ENCODE measurements at places on chromosomes 6 and 20.

GRCh38 chr20:64038565-64039292 lies 2.7 kb downstream of the C20orf204 start:
- peak; percentile 38 for DNase-seq

DNA sequence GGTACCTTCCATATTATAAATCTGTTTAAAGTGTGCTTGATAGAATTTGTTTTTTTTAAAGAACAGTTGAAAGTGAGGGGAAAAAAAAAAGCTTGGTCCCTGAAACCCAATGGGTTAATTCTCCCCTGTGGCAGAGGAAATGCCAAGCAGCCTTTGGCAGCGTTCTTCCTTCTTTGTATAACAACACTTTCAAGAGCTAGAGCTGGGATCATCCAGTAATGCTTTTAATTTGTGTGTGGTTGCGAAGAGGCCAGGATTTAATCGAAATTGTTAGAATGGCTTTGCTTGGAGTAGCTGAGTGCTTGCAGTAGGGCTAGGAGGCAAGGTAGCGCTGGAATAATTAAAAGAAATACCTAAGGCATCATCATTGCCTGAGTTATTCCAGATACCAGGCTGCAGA lies 692.0 kb downstream of the DHX35 start:
- no peak for DNase-seq

DNA sequence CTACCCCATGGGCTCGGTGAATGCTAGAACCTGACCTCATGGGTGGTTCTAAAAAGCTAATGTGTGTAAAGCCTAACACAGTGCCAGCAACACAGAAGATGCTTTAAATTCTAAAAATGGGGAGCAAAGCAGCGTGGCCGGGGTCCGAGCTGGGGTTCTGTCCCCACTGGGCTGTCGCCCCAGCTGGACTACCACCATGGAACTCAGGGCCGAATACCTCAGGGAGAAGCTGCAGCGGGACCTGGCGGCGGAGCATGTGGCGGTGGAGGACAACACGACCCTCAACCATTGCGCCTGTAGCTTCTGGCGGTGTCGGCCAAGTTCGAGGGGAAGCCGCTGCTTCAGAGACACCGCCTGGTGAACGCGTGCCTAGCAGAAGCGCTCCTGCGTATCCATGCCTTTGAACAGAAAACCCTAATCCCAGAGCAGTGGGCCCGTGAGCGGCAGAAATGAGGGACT lies 8.4 kb downstream of the SOX4 start:
- DNase-seq, result no peak

DNA sequence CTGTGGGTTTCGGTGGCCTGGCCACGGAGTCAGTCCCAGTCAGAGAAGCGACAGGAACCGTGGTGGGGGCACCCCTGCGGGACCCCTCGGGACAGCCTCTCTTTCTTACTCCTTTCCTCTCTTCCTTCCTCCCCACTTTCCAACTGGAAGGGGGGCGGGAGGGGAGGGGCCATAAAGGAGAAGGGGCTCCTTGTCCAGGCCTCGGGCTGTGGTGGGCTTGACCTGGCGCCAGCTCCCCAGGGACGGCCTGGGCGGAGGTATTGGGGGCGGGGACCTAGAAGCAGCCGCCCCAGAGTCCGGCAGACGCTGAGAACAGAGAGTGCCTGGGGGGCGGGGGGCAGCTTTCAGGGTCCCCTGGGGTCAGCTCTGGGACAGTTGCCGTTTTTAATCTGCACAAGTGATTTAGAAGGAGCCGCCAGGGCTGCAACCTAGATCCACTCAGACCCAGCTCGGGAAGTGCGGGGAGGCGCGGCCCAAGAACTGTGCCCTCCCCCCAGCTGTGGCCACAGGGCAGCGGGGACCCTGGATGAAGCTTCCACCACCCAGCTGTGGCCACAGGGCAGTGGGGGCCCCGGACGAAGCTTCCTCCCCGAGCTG lies 6.4 kb upstream of the ABHD16B start:
- DNase-seq, result no peak

DNA sequence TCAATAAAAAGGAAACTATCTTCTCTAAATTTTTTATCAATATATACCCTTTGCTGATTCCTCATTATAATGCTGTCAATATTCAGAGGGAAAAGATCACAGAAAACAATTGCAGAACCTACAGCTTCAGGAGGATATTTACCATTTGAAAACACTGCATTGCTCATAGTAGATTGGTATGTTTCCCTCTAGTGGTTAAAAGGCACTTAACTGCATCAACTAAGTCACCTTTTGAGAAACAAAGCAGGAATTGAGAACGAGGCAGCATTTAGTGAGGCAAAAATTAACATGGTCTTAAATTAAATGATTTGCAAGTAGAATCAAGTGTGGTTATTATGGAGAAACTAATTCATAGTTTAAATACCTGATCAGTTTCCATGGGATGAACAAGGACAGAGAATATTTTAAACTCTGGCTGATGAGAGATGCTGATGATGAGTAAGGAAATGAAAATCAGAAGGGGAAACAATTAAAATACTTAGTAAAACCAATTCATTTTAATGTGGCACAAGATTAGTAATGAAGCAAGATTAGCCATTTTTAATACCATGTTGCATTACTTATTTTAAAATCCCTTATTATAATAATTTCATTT lies 642.1 kb downstream of the EPHA7 start:
- DNase-seq, result no peak

DNA sequence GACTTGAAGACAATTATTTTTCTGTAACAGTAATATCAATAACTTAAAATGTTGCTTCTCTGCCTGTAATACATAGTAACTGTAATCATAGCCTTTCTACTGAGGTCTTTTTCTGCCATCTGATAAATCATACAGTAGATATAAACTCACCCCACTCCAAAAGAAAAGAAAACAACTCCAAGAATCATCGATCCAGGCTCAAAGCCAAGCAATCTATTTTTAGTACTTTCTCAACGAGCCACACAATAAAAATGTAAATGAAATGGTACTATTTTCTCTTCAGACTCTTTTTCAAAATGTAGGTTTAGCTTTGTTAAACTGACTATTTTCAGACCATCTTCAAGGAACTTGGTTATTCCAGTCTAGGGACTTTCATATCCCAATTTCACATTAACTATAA lies 493.3 kb downstream of the ADGRB3 start:
- DNase-seq, result no peak

DNA sequence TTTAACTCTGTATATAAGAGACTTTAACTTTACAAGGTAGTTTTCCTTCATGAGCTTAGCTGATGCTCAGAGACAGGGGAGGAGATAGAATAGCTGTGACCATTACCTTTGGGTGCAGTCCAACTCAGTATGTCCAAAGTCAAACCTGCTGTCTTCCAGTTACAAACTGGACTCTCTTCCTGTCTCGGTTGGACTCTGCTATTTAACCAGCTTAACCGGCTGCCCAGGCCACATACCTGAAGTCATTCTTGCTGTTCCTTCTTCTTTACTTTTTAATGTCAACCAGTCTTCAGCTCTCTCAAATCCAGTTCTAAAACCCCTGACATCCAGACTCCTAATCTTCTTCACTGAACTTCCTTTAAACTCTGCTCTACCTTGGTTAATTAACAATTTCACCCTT lies 138.3 kb upstream of the TSHZ2 start:
- DNase-seq, result no peak

DNA sequence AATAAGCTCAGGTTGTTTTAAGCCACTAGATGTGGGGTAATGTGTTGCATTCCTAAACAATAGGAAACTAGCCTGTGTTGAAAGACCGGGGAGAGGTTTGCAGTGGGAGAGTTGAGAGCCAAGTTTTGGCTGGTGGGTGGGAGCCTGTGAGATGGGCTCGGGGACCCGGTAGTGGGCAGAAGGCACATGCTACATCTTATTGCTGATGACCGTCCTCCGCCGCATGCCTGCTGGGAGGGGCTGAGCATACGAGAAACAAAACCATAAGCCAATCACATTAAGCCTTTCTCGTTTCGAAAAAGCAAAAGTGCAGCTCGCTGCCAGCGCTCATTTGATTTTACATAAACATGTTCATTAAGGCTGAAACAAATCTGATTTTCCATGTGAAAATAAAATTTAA lies 57.4 kb upstream of the MPC1 start:
- no peak for DNase-seq

GRCh38 chr6:116545651-116546050 lies at the start of gene TRAPPC3L:
Gene TRAPPC3L, minus strand, starts transcription at chr6:116545684. Its CDS starts 170 bp downstream, at chr6:116545514.
- no peak for DNase-seq

- DNase-seq, result no peak
Measured at GRCh38 chr6:123091091-123091895, 95.3 kb downstream of the CLVS2 start.

GRCh38 chr6:79238919-79239318 lies 4.4 kb upstream of the HMGN3 start:
- no peak for DNase-seq
